Daoy (cell line): ENCODE measurements at places on chromosomes 6 and 20.

DNA sequence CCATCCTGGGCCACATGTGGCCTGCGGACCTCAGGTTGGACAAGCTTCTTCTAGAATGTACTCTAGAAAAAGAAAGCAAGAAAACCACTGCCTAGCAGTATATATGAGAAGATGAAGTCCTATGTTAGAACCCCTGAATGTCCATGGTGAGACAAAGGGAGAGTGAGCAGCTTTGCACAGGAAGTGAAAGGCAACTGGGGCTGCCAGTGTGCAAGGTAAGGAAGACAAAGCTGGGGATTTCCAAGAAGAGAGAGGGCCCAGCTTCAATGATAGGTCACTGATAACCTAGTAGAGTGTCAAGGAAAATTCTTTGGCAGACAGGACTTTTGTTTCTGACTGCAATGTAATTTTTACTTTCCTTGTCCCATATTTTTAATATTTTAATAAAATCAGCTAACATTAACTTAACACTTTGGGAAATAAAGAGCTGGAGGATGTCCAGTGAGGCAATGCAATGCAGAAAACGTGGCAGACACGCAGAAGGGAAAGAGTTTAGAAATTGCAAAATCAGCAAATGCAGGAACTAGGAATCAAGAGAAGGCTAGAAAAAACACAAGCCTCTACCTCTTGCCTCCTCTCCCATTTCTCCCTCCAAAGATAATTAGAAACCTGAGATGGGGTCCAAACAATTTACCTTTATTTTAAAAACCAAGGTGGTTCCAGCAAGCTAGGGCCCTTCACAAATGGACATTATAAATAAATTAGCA lies 47.4 kb downstream of the CYP39A1 start:
- DNase-seq = no peak

DNA sequence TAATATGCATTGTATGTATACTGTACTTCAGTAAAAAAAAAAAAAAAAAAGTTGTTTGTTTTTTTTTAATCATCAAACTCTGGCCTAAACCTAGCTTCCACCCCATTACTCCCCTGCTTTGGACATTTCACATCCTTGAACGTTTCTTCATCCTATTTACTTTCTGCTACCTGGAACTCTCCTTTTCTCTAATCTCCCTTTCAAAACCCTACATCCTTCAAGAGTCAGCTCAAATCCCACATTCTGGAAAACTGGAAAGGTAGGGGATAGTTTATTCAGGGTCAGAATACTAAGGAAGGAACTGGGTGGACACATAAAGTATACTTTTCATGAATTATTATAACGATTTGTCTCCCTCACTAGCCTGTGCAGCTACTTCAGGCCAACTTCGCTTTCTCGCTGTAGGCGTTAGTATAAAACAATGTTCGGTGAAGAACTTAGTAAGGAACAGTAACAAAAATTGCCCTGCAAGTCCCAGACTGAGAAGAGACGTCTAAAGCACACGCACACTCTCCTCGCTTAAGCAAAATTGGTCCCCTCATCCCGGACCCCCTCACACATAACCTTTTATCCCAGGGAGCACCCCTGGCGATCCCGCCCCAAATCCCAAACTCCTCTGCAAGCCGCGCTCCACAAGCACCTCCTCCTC lies 775 bp downstream of the PIGU start:
- DNase-seq = no peak

DNA sequence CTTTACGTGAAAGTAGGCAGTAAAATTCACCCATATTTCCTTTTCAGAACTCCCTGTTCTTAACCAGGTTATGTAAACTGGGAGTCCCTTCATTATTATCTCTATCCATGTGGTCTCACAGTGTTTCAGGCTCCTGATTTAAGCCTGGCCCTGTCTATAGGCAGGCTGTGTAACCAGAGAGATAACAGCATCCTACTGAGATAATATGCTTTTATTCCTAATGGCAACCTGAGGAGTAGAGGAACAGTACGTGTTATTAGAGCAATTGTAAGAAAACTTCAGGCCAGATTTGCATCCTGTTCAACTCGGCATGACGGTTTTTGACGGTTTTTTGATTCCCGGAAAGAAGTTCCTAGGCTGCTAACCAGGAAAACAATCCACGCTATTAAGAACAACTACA lies 16.9 kb downstream of the FUT9 start:
- no peak for DNase-seq

- no peak for DNase-seq
These were observed 247.5 kb upstream of the GMDS start for GRCh38 chr6:2492686-2493523.

- peak; percentile 33 for DNase-seq
These were observed 1.3 kb downstream of the LKAAEAR1 start for GRCh38 chr20:64082820-64083377.

DNA sequence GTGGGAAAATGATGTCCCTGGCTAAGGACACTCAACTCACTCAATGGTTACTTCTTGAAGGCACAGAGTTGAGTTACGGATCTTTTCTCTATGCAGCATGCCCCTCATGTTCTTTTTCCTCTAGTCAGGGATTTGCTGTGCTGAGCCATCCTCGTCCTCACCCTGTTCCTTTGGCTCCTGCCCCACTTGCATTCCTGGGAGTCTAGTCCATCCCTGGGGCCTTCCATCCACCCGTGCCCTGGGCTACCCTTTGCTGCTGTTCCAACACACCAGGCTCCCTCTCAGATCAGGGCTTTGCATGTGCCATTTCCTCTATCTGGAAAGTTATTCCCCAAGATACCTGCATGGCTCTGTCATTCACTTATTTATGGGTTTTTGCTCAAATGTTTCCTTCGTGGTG lies 13.3 kb upstream of the KCNG1 start:
- DNase-seq = no peak

DNA sequence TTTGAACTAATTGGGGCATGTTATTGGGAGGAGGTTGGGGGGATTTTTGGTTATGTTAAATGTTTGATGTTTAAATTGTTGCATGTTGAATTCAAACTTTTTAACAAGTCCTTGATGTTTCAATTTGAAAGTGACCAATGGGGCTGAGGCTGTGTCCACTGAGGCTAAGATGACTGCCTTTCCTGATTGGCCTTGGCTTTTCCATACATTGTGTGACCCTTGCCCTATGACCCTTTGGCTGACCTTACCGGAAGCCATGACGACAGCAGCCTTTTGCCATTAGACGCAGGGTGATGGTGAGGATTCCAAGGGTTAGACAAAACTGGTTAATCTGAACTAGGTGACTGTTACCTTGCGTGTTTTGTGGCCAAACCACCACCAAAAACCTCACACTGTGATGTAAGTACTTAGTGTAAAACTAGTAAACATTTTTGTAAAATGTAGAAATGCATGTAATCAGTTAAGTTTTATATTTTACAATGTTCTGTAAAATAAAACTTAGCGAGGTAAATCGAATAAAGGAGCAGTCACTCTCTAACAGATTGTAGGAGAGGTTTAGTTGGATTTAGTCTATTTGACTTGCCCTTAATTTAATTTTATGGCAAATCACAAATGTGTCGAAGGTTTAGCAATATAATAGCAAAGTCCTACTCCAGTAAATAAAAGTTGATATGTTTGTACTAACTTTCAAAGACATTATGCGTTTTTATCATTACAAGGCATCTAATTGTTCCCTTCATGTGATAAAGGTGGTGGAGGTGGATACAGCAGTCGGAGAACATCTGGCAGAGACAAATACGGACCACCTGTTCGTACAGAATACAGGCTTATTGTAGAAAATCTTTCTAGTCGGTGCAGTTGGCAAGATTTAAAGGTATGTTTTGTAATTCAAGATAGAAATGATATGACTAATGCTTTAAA lies 1.6 kb downstream of the SRSF6 start:
- DNase-seq = no peak

- no peak for DNase-seq
These were observed 318.2 kb downstream of the MAFB start for GRCh38 chr20:40370800-40371199.

GRCh38 chr6:30494291-30494861 lies 5.1 kb downstream of the HLA-E start:
- no peak for DNase-seq

- DNase-seq = no peak
These were observed 126.4 kb upstream of the MAFB start for GRCh38 chr20:40815156-40816038.

GRCh38 chr6:151808371-151809241 lies 1.1 kb downstream of the ESR1 start:
- DNase-seq = peak; percentile 3

DNA sequence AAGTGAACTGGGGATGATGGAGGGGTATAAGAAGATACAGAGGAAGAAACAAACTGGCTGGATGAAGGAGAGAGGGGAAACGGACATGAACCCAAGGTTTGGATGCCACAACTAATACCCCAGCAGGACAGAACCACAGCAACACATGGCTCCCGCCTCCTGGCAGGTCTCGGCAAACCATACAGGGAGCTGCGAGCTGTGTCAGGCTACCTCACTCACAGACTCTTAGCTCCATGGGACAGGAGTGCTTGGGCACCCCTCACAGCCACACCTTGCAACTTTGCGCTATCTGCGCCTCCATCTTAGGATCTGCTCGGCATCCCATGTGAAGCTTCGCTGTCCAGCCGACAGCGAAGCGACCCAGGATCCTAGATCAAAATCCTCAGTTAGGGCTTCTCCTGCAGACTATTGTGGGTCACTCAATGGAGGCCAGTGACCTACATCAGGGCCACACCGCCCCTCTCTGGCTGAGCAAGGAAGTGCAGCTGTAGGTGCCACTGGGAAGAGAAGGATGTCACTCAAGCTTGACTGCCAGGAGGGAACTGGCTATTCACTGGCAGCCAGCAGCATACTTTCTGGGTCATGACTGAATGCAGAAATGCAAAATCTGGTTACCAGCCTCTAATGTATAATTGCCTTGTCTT lies 174.4 kb upstream of the RIN2 start:
- DNase-seq = peak; percentile 77

DNA sequence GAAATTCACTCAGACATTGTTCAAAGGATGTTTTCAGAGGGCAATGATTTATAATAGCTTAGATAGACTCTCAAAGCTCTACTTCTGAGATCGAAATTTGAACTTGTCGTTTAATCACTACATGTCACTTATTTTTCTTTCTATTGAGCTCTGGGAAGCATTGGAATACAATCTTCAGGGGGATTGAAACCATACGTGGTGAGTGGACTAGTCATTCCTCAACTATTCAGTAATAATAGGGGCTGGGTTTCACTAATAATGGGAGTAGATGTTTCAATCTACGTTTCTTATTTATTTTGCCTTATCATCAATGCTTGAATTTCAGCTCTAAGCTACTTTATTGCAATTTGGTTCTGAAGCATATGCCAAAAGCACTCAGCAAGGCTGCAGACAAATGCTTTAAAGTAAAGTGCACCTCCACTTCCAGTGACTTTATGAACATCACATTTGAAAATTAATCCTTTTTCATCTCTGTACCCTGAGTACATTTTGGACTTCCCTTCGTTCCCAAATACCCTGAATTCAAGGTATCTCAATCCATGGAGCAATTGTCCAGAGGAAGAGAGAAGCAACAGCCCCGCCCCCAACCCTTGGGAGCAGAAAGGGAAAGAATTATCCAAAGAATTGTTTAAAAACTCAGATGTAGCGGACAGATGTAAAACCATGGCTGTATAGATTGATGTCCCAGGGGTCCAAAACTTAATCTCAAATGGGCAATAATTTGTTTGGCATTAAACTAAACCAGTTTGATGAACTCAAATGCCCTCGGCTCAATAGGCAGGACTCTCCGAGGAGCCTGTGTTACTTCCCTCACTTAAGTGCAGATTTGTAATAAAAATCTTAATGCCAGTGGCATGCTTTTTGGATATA lies 68.1 kb downstream of the HFE start:
- peak; percentile 32 for DNase-seq

DNA sequence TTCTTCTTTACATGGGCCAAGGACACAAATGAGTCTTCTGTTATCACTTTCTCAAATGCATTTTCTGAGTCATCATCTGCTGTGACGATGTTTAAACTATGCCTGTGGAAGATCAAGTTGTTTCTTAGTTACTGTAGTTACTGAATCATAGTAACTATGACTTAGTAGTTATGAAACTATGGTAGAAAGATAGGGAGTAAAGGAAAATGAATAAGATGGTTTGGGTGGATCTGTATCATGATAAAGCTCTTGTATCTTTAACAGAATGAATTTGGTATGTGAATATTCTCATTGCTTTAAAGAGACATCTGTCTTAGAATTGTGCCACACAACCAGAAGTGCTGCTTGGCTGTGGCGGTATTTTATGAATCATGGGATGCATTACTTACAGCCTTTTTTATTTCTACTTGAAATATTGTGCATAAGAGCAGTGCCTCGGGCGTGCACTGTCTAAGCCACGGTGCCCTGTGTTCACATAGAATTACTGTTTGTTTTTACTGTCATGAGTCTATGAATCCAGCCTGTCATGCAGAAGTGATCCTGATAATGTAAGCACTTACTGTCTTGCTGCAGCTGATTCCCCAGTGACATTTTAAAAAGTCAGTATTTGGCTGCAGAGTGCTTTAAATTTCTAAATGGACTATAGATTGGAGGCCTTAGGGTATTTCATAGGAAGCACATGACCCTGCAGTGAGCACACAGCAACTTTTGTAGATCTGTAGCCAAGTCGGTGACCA lies 215.2 kb downstream of the TMEM242 start:
- peak; percentile 87 for DNase-seq

DNA sequence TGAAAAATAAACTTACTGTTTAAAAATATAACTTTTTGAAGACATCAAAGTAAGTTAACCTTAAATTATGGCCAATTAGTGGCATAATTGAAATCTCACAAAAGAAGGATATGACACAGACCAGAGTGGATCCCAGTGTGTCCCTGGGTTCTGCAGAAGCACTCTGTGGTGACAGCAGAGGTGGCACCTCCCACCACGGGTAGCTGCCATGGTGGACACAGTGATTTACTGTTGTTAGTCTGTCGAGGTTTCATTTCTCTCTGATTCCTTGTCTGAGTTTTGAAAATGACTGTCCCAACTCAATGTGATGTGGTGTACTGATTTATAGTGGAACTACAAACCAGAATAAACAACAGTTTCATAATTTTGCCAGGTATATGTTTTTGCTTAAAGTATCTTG lies 76.5 kb downstream of the TULP4 start:
- no peak for DNase-seq

GRCh38 chr20:9294041-9294440 lies 220.3 kb upstream of the LAMP5 start:
- DNase-seq = peak; percentile 20

- DNase-seq = no peak
These were observed 57.2 kb downstream of the TRAM2 start for GRCh38 chr6:52519618-52520017.

- no peak for DNase-seq
These were observed 95.6 kb upstream of the SUPT3H start for GRCh38 chr6:45473121-45473993.
